ENCODE measurements at places on chromosomes 16 and 17.

DNA sequence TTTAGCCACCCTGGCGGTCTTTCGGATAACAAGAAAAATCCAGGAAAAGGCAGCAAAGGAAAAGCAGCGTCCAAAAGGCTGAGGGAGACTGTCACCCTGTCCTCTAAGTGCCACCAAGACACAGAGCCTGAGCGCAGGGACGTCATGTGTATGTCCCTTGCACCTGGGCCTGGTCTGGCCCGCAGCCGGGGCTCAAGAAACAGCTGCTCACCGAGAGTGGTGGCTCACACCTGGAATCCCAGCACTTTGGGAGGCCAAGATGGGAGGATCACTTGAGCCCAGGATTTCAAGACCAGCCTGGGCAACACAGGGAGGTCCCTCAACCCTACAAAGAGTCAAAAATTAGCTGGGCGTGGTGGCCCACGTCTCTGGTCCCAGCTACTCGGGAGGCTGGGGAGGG lies 9.2 kb upstream of the MEAK7 start:
- DNase-seq, result no peak

GRCh38 chr16:55091213-55091870 lies 160.7 kb downstream of the IRX5 start:
- DNase-seq, result no peak

GRCh38 chr16:88706229-88706964 lies at the start of the genes CTU2 and RNF166:
Gene CTU2 (plus strand): TSS chr16:88706503. CDS start chr16:88706531, 28 bp downstream.
Gene RNF166 (minus strand): TSS chr16:88706408. CDS start chr16:88706325, 83 bp downstream.
- peak; percentile 81 for DNase-seq

DNA sequence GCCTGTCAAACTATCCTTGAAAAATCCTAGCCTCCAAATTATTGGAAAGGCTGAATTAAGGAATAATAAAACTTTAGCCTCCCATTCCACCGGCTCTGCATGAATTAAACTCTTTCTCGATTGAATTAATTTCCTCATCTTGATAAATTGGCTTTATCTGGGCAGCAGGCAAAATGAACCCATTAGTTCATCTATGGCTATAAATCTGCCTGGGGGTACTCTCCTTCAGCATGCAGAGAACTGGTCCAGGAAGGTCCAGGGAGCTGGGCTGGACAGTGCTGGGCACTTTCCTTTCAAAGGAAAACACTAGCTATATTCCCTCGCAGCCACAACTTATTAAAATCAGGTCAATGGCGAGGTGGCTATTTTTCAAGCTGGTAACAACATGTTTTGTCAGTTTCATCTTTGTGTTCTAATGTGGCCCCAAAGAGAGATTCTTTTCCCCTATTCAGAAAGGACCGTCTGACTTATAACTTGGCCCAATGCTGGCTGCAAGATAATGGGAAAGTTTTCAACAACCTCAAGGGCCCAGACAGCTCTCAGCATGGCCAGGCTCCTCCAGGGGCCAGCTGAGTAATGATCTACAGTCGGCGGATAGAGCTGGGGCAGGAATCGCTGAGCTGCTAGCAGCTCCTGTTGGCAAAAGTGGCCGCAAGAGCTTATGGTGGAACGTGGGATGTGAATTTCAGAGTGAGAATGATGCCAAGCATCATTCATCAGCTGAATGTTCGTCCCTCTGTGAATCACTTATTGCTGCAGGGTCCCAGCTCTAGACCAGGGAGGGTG lies 326.9 kb downstream of the SLC39A11 start:
- no peak for DNase-seq

- no peak for DNase-seq
Measured at GRCh38 chr16:80300876-80301275, 239.9 kb upstream of the DYNLRB2 start.

- DNase-seq, result no peak
Measured at GRCh38 chr16:85570735-85571562, 42.2 kb upstream of the GSE1 start.

- DNase-seq, result no peak
Measured at GRCh38 chr16:49510654-49511305, 137.2 kb downstream of the C16orf78 start.

GRCh38 chr17:48478224-48479013 lies 48.4 kb upstream of the SKAP1 start:
- no peak for DNase-seq

DNA sequence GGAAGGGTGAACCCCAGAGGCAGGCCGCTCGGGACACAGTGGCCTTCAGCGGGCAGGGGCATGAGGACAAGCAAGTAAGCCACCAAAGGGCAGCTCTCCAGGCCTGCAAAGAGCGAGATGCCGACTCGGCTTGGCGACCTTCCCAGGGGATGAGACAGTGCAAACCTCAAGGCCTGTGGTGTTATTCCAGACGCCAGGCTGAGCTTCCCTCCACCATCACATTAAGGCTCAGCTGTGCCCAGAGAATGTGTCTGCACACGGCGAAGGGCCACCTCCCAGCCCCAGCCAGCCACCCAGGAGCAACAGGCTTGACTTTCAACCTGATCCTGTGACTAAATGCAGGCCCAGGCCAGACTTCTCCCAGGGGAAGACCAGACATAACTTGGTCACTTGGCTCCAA lies 251.4 kb downstream of the SOX9 start:
- DNase-seq, result no peak

Measured in stimulated activated CD8-positive, alpha-beta memory T cell treated with anti-CD3 and anti-CD28 coated beads, Interleukin-15, amount 100 ng/mL, for 1 hour (primary cell).